ENCODE measurements at places on chromosomes 4 and X.

DNA sequence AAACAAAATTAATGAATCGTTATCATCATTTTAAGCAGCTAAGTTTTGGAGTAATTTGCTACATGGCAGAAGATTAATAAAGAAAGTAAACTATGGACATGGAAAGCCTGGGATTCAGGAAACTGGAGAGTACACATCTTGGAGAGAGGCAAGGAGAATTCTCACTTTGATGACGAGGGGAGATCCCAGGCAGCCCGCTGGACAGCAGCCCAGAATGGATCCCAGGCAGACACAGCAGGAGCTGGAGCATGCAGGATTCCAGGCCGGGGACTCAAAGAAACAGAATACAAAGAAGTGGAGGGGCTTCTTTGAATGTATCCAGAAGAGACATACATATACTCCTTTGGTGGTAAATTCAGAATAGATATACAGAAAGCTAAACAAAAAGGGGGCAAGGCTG is 118.0 kb upstream of the ATP6AP2 start:
- peak; percentile 36 for DNase-seq

DNA sequence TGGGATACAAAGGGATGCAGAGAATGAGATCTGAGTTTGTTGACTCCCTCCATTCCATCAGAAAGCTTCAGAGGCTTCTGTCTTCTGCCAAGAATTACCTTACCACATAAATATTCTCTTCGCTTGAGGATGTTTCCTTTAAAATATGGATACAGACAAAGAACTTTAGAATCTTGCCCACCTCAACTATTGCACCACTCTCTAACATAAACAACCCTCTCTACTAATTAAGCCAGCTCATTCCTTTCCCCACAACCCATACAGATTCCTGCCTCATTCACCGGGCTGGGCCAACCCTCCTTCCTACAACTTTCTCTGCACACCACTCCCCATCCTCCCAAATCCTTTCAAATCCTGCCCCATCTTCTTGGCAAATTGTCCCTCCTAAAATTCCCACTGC is 315.8 kb downstream of the RAB28 start:
- DNase-seq = no peak

GRCh38 chrX:49710744-49711319 is 15.0 kb upstream of the PAGE1 start:
- DNase-seq = no peak

DNA sequence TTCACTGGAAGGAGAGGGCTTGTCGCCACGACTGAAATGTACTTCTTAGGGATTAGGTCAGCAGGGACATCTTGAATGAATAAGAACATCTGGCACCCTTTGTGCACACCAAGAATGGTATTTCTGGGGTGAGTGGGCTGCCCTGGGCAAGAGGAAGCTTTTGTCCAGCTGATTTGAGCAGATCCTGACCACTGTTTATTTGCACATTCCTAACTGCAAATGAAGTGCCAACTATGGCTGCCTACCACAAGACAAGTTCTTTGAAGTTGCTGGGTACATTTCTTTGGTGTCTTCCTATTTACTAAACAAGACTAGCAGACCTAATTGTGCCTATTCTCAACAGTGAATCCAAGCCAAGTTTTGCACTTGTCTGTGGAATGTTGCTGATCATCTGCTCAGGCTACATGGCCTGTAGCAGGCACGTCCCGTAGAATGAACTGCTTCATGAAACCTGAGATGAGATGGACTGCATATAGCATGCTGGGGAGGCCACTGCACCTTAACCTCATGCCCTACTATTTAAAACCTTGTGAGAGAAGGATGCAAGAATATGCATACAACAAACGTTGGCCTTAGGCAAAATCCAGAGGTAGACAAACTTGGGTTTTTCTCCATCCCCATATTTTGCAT is 45.0 kb downstream of the PIR start:
- peak; percentile 3 for DNase-seq

DNA sequence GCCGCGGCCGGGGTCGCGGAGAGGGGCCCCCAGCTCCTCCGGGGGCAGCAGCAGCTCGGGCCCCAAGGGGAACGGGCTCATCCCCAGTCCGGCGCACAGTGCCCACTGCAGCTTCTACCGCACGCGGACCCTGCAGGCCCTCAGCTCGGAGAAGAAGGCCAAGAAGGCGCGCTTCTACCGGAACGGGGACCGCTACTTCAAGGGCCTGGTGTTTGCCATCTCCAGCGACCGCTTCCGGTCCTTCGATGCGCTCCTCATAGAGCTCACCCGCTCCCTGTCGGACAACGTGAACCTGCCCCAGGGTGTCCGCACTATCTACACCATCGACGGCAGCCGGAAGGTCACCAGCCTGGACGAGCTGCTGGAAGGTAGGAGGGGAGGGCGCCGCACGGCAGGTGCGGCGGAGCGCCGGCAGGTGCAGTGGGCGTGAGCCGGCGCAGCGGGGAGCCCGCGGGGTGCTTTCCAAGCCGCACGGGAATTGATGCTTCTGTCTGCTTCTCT is 886 bp downstream of the DCLK2 start:
- peak; percentile 29 for DNase-seq

DNA sequence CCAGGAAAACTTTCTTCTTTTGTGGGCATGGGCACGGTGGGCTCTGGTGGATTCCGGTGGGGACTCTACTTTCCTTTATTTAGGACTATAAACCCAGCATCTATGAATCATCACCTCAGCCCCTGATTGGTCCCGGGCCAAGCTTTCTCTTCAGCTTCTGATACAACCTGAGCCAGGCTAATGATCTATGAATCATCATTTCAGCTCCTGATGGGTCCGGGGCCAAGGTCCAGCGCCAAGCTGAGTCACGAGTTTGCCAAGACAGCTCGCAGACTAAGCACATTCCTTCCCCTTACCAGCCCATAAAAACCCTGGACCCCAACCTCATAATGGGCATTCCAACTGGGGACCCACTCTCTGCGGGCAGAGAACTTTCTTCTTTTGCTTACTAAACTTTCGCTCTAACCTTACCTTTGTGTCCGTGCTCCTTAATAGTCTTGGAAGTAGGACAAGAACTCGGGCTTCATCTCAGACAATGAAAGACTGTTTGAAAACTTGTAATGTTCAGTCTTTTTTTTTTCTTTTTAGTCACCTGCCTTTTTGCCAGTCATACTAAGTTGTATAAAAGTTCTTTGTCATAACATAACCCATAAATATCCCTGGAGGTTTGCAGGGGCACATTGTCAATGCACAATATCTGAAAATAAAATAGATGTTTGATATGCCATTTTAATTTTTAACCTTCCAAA is 904.9 kb upstream of the EPHA5 start:
- peak; percentile 76 for DNase-seq

GRCh38 chr4:188428935-188429334 is 289.7 kb downstream of the TRIML1 start:
- DNase-seq = no peak

DNA sequence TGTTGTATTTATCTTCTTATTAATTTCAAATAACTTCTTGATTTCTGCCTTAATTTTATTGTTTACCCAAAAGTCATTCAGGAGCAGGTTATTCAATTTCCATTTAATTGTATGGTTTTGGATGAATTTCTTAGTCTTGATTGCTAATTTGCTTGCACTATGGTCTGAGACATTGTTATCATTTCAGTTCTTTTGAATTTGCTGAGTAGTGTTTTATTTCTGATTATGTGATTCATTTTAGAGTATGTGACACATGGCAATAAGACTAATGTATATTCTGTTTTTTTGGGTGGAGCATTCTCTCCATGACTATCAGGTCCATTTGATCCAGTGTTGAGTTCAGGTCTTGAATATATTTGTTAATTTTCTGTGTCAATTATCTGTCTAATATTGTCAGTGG is 236.7 kb downstream of the EDA2R start:
- no peak for DNase-seq

GRCh38 chr4:139849219-139849618 is 183.6 kb downstream of the MGST2 start:
- no peak for DNase-seq

DNA sequence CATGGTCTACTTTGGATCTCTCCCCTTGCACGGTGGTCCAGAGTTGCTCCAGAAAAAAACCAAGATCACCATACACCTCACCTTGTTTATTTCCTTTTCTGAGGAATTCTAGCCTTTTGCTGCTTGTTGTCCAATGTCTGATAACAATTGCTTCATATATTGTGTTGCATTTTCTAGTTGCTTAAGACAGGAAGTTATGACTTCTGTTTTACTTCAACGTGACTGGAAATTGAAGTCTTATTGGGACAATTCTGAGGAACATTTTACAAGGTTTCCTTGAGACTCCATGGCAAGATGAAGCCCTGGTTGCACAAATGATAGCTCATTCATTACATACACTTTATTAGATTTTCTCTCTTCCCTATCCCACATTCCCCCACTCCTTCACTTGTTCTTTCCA is 5.2 kb downstream of the CXCL1 start:
- DNase-seq = no peak

DNA sequence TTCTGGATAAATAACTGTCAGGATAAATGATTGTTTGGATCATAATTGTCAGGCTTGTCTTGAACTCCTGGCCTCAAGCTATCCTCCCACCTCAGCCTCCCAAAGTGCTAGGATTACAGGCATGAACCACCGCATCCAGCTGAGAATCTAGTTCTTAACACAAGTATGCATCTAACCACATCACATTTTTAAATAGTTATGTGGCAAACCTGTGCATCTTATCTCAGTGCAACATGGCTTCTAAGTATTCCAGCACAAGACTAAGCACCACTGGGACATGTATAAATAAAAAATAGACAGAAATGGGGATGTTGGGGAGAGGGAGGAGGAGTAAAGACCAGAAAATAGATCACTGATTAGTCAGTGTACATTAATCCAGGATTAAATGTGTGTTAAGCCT is 74.7 kb upstream of the TBL1X start:
- DNase-seq = no peak

- no peak for DNase-seq
Observed at GRCh38 chr4:136858903-136859302, 673.4 kb downstream of the PCDH18 start.

GRCh38 chr4:22712529-22712928 is 19.8 kb downstream of the GBA3 start:
- DNase-seq = no peak

DNA sequence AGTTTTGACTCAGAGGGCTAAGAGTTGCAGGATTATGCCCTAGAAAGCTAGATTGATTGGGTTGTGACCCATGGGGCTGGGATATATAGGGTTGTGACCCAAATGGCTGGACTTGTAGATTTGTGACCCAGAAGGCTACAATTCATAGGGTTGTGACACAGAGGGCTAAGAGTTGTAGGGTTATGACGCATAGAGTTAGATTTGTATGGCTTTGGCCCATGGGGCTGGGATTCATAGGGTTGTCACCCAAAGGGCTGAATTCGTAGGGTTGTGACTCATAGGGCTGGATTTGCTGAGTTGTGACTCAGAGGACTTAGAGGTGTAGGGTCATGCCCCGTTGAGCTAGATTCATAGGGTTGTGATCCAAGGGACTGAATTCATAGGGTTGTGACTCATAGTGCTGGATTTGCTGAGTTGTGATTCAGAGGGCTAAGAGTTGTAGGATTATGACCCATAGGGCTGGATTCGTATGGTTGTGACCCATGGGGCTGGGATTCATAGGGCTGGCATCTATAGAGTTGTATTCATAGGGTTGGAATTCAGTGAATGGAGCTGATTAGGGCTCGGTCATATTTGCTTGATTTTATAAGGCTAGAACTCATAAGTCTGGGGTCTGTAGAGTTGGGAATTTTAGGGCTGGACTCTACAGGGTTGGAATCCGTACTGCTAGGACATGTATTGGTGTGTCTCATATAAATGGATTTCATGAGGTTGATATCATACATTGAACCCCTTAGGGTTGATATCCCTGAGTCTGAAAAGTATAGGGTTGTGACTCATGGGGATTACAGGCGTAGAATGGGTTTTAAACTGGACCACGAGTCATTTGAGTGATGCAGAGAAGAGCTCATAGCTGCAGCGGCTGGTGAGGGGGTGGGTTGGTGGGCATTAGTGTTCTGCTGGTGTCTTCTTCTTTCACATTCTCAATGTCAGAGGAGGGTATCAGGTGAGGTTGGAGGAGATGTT is 125.7 kb downstream of the CRLF2 start:
- no peak for DNase-seq

DNA sequence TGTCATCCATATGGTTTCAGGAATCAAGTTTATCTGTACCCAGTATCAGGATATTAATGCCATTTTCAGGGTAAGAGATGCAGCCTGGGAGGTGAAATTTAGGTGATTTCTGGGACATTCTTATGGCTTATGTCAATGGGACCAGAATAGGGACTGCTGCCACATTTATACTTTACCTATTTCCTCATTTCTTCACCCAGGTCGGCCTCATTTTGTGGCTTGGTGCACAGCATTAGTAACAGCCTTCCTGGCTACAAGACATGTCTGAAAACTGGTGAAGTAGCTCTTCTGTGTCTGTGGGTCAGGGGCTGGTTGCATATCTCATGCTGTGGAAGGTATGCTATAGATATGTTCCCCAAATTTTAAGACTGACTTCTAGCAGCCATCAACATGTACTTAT is 284.8 kb downstream of the AFF2 start:
- DNase-seq = no peak

DNA sequence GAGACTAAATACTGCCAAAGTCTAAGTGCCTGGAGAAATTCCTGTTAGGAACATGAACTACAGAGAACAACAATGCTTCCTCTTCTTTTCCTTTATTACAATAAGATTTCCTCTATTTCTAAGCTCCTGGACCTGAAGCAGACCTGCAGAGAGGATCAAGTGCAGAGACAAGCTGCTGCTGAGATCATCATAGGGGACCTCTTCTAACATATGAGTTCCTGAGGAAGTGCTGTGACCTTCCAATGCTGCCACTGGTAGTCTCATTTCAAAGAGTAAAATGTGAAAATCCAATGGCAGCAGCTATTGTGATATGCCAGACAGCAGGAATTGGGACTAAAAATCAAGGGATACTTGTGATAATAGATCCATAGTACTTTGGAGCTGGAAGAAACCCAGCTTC is 28.0 kb downstream of the CCNG2 start:
- DNase-seq = no peak

GRCh38 chr4:136562834-136563233 is 969.5 kb downstream of the PCDH18 start:
- DNase-seq = peak; percentile 0

- DNase-seq = no peak
Observed at GRCh38 chrX:82134378-82134777, 932.5 kb downstream of the SH3BGRL start.

GRCh38 chrX:46620505-46620904 is 46.9 kb downstream of the CHST7 start:
- DNase-seq = peak; percentile 70

DNA sequence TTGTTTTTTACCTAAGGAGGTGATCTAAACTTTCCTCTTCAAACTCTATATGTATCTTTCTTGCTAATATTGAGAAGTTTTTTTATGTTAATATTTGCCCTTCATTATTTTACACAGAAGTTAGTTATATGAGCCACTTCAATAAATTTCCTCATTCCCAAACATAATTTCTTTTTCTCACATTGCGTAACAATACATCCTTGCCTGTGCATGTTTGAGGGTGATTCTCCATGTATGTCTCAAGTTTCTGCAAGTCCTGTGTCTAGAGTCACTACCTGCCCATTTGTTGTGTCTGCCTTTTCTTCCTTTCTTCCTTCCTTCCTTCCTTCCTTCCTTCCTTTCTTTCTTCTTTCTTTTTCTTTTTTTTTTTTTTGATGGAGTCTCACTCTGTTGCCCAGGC is 2057.9 kb downstream of the PCDH7 start:
- DNase-seq = no peak
